ENCODE measurements at places on chromosomes 12 and 14.

GRCh38 chr12:74259199-74259598 is 278.4 kb upstream of the ATXN7L3B start:
- no peak for DNase-seq
- H3K36me3 ChIP-seq = no peaks in the 10 kb centered on the region
- H3K27me3 ChIP-seq = no peaks in the 10 kb centered on the region
- no peaks in the 10 kb centered on the region for H3K4me1 ChIP-seq

DNA sequence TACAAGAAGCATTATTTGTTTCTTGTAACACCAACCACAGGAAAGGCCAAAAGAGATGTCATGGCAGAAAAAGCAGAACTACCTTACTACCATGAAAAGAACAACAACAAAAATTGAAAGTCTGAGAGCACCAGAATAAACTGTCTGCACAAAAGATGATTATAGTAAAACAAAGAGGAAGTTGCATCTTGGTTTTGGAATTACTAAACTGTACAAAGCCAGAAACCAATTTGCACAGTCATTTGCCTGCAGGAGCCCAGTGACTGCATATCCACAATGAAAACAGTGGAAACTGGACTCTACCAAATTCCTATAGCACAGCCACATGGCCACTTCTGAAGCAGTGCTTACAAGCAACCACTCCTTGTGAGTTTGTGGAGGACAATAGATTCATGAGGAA is 276.2 kb downstream of the SSPN start:
- H3K27me3 ChIP-seq = no peaks in the 10 kb centered on the region
- H3K36me3 ChIP-seq = peaks cover 36% of the 10 kb centered on the region
- H3K27ac ChIP-seq = peak overlapping the region; percentile 4
- H3K4me1 ChIP-seq = peaks cover 26% of the 10 kb centered on the region

GRCh38 chr12:107238296-107238695 is 144.9 kb upstream of the CRY1 start:
- H3K36me3 ChIP-seq = no peaks in the 10 kb centered on the region
- H3K4me3 ChIP-seq = no peak overlapping the region
- peaks cover 5% of the 10 kb centered on the region for H3K4me1 ChIP-seq

GRCh38 chr14:103705118-103705503 is 10.1 kb downstream of the XRCC3 start:
- H3K27me3 ChIP-seq = no peaks in the 10 kb centered on the region
- no peak overlapping the region for H3K4me3 ChIP-seq
- no peaks in the 10 kb centered on the region for H3K4me1 ChIP-seq

DNA sequence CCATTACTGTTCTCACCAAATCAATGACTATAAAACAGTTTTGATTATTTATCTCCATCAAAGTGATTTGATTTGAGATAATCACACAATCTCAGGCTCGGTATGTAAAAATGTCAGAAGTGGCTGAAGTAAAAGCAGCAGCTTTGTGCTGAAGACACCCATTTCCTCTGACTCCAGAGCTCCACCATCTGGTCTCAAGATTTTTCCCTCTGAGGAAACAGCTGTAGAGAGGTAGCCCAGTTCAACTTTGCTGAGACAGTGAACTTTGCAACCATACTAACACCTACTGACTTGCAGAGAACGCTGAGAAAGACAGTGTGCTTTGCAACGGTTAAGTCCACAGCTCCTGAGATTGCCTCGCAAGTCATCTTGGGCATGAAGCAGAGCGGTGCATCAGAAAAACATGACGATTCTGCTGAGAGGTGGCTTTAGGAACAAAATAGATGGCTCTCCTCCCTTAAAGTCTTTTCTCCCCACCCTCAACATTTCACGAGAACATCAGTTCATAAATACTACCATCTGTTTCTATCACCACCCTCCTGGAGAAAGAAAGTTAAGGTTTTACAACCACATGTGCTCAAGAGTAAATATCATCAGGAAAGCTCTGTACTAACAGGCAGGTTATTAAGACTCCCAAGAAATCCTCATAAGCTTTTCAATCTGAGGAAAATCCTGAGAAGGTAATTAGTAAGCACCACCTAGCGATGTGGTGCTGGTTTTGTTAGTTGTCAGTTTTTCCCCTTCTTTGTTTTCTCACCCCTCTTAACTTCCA is 34.8 kb downstream of the HIGD1C start:
- H3K27me3 ChIP-seq = no peaks in the 10 kb centered on the region
- H3K4me3 ChIP-seq = no peak overlapping the region
- H3K27ac ChIP-seq = no peak overlapping the region
- peaks cover 6% of the 10 kb centered on the region for H3K4me1 ChIP-seq
- H3K36me3 ChIP-seq = peaks cover 34% of the 10 kb centered on the region
- peak; percentile 16 for DNase-seq

- H3K27ac ChIP-seq = peak overlapping the region; percentile 82
- DNase-seq = peak; percentile 41
- peaks cover 5% of the 10 kb centered on the region for H3K27me3 ChIP-seq
- H3K36me3 ChIP-seq = peaks cover 22% of the 10 kb centered on the region
- H3K4me3 ChIP-seq = peak overlapping the region; percentile 76
- H3K4me1 ChIP-seq = peaks cover 39% of the 10 kb centered on the region
Observed at GRCh38 chr14:57390806-57391516, 575 bp downstream of the NAA30 start.

GRCh38 chr12:57214398-57214781 is 2.2 kb upstream of the NXPH4 start:
- no peak overlapping the region for H3K27ac ChIP-seq
- peak; percentile 63 for DNase-seq
